Stimulated activated CD4-positive, alpha-beta T cell treated with anti-CD3 and anti-CD28 coated beads, TNF-alpha, amount 100 ng/mL, for 48 hours (primary cell): ENCODE measurements at places on chromosomes 7 and 10.

- DNase-seq: no peak
Measured at GRCh38 chr7:77479536-77480088, 57.5 kb upstream of the PTPN12 start.

DNA sequence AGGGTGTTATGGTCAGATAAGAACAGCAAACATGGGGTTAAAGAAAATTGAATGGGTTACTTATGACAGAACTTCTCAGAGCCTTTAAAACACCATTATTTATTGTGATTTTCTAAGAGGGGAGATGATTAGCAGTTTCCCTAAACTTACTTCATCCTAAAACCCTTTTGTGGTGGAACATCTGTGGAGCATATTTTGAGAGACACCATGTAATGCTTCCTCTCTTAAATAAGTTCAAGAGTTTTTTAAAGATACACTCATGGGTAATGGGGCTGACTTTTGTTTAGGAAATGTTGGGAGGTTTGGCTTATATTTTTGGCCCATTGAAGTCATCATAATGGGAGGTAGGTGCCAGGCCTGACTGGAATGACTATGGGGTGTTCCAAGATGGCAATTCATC is 8.4 kb upstream of the PDCD4 start:
- no peak for DNase-seq

DNA sequence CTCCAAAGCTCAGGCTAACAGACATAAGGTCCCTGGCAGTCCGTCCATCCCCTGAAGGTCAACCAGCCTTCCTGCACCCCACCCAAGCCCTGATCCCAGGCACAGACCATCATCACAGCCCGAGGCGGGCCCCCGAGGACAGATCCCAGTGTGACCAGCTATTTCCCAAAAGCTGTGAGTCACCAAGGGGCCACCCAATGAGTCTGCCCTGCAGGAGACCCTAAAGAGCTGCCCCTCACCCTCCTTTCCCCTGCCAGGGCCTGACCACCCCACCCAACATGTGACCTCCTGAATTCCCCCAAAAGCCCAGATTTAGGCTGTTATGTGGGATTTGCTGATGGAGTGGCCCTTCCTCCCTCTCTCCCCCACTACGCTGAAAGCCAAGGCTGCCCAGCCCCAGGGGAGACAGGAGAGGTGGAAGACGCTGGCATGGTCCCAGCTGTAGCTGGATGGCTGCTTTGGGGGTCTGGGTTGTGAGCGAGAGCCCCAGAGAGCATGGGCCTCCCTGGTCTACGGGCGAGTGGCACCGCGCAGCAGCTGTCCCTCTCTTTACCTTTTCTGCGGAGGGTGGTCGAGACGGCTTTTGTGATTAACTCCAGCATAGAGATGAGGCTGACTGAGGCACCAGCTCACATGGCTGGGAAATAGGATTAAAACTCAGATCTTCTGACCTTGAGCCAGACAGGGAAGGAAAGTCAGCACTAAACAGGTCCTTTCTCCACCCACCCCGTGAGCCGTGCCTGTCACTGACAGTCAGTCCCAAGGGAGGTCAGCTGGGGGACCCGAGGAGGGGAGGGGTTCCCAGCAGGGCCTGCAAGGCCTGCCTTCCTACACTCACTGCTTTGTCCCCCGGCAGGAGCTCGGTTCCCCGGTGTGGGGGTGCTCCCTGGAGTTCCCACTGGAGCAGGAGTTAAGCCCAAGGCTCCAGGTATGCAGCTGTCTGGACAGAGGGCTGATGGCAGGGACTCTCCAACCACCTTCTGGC is 16.7 kb downstream of the ELN start:
- no peak for DNase-seq

DNA sequence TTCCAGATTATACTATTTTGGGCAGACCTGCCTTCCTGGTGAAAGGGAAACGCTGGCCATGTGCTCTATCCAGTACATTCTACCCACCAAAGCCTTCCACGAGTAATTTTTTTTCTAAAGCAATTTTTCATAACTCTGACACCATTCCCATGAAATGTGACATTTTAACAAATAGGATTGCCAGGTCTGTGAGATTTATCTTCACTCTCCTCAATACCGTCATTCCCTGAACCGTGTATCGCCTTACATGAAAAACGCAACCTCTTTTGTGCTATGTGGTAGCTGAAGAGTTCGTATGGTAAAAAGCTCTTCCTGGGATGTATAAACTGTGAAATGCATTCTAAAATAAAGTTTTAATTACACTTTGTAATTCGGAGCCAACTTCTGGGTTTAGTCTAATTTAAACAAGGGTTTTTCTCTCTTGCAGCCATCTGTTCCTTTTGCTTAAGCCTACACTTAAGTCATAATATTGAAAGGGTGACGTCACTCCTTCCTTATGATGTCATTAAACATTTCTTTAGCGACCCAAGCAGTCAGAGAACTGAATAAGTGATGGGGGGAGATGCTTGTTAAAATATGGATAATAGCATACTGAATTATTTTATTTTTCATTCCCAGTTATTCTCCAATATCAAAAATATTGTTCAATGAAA is 27.7 kb downstream of the C1QL3 start:
- DNase-seq: no peak

DNA sequence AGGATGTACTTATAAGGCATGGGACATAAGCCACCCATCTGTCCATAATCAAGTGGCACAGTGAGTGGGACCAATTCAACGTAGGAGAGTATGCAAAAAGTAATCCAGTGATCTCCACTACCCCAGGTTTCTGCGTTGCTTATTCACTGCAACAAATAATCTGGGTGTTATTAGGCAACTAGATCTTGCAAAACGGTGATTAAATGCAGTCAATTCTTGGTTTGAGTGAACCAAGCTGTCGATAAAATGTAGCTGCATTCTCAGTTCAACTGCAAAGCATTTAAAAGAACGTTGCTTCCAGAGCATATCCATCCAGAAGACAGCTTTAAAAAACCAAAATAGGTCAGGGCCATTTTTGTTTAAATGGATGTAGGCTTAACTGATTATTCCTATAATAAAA is 5.0 kb downstream of the LSMEM1 start:
- DNase-seq: no peak

DNA sequence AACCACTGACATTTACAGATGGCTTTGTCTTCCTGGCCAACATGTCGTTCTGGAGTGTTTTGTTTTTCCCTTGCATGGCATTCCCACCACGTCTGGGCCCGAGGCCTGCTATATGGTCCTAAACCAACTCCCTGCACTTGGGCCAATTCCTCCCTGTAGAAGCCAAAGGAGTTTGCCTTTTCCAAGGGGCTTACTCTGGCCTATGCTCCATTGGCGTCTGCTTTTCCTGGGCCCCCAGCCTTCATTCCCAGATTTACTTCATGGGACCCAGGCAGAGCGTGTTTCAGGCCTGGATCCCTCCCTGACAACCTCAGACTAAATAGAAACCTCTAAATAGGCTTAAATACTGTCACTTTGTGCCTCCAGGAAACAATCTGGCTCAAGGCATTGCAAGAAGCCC is 60.7 kb downstream of the MINDY4 start:
- no peak for DNase-seq

GRCh38 chr10:118792526-118792925 is 37.8 kb upstream of the CACUL1 start:
- no peak for DNase-seq
